ENCODE measurements at places on chromosomes 3 and 15. TPM values are rescaled to one million over a fixed set of nuclear protein-coding genes. Genes with fewer than 3 reads are reported as not detected.

DNA sequence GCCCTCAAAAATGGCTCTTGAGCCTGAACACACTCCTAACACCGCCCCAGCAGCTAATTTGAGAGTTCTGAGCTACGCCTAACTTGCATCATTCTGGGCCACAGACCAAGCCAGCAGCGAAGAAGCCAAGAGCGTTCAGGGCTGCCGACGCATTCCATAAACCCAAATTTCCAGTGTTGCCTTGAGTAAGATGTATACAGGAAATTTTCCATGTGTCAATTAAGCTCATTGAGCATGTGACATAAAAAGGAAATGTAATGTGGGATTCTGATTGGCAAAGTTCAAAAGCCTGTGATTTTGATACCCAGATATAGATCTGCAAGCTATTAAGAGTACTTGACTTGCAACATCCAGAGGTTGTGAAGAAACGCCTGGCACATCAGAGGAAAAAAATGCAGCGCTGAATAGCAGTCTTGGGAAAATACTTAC is 148.6 kb upstream of the NR2F2 start:
- peak; percentile 25 for DNase-seq

DNA sequence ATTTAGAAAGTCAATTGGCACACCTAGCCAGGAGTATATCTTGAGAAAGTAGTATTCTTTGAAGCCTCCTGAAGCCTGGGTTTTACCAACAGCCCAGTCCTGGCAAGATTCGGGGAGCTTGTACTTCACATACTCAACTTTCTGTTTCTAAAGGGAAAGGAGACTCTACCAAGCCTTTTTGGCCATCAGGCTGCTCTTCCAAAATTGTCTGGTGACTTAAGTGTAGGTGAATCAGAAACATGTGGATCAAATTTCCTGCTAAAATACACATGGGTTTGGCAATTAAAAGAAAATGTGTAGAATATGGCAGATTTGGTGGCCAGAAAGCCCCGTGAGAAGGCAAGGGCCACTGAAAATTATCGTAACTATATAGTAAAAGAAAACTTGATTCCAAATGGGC is 15.9 kb upstream of the GREM1 start:
- DNase-seq: no peak

- no peak for DNase-seq
Observed at GRCh38 chr3:45441584-45442310, 53.4 kb downstream of the LARS2 start.

Gene EPHB3
- 0.79 TPM for total RNA-seq

Gene DIPK2A
- total RNA-seq: 36.6 TPM

Gene CAPN3
- total RNA-seq: 11.5 TPM

DNA sequence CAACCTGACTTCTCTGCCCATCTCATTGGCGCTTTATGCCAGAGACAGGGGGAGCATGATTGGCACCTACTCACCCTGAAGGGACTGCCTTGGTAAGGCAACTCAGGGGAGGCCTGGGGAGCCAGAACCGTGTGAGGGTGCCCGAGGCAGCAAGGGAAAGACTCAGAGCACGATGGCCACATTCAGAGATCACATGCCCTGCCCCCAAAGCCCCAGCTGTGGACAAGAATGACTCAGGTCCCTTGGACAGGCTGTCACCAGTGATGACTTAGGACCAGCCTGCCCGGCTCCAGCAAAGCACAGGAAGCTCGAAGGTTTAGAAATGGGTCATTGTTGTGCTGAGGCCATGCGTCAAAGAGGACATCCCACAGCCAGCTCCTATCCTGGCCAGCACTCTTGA is 49.1 kb upstream of the LIMD1 start:
- DNase-seq: no peak

GRCh38 chr3:18423401-18424212 is 1.5 kb downstream of the SATB1 start:
- DNase-seq: peak; percentile 47

Gene KIAA1143
- 20.0 TPM for total RNA-seq

DNA sequence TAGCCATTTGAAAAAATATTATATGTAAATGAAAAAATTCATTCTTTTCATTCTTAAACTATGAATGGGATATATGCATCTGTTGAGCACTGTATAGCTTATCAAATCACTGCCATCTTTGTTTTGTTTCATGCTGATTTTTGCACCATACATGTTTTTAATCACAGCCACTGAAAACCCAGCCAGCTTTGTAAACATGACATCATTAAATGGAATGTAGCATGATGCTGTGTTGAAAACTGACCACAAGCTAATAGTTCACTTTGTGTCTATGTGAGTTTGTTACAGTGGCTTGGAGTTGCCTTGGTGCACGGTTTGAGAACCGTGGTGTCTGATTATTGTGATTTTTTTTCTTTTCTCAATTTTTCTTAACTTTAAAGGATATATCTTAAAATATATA is 75.7 kb downstream of the GMPS start:
- DNase-seq: no peak

- no peak for DNase-seq
Observed at GRCh38 chr3:152104847-152105415, 163.8 kb upstream of the MBNL1 start.

DNA sequence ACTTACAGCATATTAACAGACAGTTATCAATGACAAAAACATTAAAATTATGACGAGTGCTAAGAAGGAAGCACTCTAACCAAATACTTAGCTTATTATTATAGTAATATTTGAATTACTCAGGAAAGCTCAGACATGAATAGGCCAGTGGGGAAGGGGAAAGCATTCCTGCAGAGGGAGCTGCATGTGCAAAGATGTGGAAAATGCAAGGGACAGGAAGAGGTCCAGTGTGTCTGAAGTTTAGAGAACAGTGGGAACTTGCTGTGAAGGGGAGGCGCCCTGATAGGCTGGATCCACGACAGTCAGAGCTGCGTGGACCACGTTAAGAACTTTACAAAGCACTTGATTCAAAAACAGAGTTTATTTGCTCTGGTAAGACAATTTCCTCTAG is 1.2 kb upstream of the SPICE1 start:
- no peak for DNase-seq

Gene HIGD2B
- total RNA-seq: not detected

DNA sequence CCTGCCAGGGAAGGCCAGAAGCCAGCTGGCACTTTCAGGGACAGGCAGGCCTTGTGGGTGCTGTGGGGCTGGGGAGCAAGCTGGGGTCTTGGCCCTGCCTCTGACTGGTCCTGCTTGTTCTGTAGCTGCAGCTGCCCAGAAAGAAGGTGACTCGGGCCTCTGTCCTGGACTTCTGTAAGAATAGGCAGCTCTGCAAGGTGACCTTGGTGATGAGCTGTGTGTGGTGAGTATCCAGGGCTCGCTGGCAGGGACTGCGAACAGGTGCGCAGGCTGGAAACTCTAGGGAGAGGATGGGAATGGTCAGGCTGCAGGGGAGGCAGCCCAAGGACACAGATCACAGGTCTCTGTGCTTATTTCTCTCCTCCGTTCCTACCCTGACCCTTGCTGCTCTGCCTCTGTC is 31.2 kb downstream of the SLC22A14 start:
- DNase-seq: no peak

DNA sequence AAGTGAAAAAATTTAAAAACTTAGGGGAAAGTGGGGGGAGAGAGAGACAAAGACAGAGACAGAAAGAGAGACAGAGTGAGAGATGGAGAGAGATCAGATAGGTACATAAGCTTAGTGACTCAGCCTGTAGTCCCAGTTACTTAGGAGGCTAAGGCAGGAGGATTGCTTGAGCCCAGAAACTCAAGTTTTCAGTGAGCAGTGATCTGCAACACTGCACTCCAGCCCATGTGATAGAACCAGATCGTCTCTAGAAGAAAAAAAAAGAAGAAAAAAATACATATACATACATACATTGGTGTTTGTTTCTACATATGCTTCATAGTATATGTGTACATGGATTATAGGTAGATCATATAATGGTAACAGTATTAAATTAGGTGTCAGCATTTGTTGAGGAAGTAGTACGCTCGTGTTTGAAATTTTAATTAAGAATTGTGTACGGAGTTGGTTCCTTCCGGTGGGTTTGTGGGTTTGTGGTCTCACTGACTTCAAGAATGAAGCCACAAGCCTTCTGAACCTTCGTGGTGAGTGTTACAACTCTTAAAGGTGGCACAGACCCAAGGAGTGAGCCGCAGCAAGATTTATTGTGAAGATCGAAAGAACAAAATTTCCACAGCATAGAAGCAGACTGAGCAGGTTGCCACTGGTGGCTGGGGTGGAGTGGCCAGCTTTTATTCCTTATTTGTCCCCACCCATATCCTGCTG is 38.3 kb upstream of the SNRPN start:
- no peak for DNase-seq

Gene PPP1R14D
- total RNA-seq: not detected

GRCh38 chr3:64837126-64837738 is 149.4 kb upstream of the ADAMTS9 start:
- DNase-seq: no peak

DNA sequence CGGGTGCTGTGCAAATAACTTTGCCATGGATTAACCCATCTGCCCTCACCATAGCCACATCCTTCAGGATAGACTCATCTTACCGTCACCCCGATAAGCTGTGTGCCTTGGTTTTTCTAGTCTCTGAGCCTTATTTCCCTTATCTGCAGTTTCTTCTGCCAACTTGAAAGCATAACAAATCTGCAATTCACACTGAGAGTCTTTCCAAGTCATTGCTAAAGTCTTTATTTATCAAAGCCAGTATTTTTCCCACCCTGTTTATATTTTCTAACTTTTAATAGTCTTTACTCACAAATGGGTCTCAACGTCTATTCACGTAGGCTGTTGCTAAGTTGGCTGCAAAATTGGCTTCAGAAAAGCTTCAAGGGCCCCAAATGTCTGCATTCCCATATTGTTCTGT is 61.6 kb upstream of the SUCLG2 start:
- no peak for DNase-seq

Gene P3H2
- 11.3 TPM for total RNA-seq

GRCh38 chr15:63046917-63047760 is 4.6 kb downstream of the TPM1 start:
- DNase-seq: no peak

- peak; percentile 8 for DNase-seq
Observed at GRCh38 chr3:126127904-126128303, 44.0 kb upstream of the SLC41A3 start.

Gene LRRN1
- 1.8 TPM for total RNA-seq

DNA sequence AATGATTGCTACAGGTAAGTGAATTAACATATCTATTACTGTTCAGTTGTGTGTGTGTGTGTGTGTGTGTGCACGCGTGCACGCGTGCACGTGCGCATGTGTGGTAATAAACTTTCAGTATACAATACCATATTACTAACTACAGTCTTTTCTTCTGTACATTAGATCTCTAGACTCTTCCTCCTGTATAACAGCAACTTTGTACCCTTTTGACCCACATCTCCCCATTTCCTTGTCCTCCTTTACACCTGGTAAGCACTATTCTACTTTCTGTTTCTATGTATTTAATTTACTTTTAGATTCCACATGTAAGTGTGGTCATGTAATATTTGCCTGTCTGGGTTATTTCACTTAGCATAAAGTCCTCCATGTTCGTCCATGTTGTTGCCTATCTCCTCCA is 29.1 kb upstream of the GOLIM4 start:
- DNase-seq: no peak

DNA sequence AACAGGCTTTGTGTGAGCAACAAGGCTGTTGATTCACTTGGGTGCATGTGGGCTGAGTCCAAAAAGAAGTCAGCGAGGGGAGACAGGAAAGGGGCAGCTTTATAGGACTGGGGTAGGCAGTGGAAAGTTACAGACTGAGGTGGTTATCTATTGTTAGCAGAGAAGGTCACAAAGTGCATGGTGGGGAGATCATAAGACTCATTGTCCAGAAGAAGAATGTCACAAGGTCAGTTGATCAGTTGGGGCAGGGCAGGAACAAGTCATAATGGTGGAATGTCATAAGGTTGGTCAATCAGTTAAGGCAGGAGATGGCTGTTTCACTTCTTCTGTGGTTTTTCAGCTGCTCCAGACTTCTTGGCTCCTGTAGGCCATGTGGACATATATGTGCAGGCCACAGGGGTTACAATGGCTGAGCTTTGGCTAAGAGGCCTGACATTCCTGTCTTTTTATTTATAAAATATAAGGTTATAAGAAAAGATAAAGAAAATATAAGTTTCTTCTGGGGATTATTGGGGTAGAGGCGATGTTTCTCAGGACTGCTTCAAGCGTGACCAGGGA is 69.5 kb upstream of the SNTN start:
- DNase-seq: no peak

Gene KCNMB2
- total RNA-seq: 0.65 TPM

DNA sequence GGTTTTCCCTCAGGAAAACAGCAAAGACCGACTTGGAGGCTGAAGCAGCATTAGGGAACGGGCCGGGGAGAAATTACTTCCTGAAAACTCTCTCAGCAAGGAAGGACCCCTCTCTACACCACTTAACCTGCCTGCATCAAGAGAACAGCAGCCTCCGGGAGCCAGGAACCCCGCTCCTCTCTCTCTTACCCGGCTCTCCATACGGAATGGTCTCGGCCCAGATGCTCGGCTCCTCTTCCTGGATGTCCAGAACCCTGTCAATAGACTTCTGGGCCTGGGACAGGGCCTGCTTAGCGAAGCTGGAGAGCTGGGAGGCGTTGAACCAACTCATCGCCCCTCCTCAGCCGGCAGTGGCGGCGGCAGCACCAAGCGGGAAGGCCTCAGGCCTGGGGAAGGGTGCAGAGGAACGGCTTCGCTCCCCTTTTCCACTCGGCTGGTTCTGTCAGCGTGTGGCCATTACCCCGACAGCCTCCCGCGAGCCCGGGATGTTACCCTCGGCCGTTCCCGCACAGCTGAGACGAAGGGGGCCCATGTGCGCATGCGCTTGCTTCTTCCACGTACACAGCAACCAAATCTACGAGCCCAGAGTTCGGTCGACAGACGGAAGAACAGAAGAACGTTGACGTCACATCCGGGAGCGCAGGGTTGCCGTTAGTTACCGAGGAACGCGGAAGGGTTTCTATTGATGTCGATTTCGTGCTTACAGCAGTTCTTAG is at the start of gene TMF1:
Gene TMF1, minus strand, starts transcription at position 578 of the 716 bp plus-strand sequence. Its CDS starts 247 bp downstream, at position 331.
- DNase-seq: peak; percentile 98

Gene ALDH1L1
- 125 TPM for total RNA-seq

All from omental fat pad (tissue), 4 donors.